Vagina (tissue), 2 donors: ENCODE measurements at places on chromosomes 4 and X.

DNA sequence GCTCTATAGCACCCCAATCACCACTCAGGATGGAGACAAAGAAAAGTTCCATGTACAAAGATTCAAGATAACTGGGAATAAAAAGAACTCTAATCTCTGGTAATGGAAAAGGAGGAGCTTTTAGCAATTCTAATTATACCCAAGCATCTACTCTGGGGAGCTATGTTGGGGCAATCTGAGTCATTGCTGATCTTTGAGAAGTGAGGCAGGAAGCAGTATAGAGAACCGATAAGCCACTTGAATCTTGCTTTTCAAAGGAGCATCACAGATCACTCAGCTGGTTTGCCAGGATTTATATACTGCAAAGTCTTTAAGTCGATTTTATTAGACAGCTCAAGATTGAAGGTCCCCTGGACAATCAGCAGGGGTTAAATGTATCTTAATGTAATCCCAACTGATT lies 220.0 kb downstream of the ENOX2 start:
- no peak for DNase-seq

- DNase-seq = no peak
Measured at GRCh38 chr4:77819404-77819842, 255 bp upstream of the CNOT6L start.

DNA sequence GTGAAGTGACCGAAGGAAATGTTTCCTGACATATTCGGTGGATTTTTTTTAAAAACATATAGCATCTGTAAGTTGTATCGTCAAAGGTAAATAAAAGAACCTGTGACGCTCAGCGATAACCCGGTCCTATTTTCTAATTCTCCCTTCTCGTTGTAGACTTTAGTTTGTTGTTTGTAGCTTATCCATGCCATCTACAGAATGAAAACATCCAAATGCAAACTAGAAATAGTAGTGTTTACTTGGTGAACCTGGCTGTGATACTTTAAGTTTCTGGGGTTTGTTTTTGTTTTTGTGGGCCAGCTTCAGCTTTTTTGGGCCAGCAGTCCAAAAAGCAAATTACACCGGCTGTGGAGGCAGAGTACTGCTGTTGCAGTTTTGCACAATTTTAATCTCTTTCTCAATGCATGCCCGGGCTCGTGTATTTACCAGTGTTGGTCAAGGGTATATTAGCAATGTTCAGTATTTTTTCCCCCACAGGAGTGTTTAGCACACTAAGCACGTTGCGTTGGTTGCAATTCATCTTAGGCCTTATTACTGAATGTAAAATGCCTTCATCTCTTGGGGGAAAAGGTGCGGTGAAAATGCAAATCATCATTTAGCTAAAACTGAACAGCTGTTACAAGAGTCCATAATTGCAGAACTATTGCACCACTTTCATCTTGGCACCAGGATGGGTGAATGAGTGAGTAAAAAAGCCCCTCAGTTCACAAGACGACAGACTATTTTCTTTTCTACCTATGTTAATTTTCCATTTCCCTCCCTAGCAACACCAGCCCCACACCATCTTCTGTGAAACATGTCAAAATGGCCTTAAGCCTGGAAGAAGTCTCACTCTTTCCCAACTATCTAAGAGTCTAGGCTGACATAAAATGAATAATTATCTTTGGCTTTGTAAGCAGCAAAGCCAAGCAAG lies 1.7 kb upstream of the CNOT6L start:
- DNase-seq = no peak

GRCh38 chr4:87053176-87053658 lies 118.4 kb downstream of the AFF1 start:
- no peak for DNase-seq

DNA sequence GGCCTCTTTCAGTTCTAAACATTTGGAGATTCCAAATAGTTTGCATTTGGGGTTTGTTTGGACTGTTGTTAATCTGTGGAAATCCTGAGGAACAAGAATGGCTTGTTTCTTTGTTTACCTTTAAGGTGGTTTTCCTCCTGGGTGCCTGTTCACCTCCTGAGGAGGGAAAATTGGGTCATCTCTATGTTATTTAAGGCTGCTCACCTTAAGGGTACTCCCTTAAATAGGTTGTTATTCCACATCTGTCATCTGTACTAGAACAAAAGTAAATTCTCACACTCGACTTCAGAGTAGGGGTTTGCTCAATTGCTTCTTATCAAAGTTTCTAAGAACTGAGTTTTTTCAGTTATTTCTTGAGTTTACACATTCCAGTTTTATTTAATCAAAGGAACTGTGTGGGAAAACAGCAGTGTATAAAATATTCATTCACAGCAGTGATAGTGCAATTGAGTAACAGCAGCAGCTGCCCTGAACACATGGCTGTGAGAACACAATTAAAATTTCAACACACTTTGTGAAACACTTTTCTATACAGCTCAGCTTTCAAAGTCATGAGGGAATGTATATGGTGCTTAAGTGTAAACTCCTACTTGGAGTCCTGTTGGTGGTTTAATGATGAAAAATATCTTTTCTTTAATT lies 238.5 kb upstream of the PGRMC2 start:
- DNase-seq = no peak

DNA sequence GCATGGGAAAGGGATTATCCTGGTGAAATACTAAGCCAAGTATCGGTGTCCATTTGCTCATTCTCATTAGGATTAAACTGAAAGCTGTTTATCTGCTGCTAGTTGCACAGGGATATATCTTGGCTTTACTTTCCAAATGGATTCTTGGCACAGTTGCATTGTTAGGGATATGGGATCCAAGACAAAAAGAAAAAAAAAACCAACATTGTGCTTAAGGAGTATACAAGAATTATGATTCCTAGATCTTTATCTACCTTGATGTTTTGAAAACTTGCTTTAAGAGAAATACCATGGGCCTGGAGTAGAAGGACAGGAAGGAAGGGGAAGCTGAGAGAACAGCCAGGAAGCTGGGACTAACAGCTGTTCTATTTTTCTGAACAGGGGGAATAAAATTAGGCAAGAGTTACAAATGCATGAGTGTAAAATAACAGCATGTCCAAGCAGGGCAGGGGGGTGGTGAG lies 107.6 kb downstream of the ATXN3L start:
- DNase-seq = no peak

- DNase-seq = no peak
Measured at GRCh38 chrX:138930583-138930945, 219.0 kb upstream of the FGF13 start.

DNA sequence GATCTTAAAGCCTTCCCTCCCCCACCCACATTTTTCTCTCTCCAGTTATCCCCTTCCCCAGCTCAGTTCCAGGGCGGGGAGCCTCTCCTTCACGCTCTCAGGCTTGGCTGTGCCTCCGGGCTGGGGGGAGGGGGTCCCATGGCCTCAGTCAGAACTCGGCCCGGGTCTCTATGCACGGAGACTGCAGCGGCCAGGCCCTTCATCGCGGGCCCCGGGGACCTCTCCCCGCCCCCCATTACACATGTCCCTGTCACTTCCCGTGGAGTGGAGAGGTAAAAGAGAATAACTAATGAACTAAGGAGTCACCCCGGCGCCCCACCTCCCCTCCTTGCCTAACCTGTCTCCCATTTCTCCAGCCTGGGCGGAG lies 838 bp upstream of the PRICKLE3 start:
- no peak for DNase-seq

DNA sequence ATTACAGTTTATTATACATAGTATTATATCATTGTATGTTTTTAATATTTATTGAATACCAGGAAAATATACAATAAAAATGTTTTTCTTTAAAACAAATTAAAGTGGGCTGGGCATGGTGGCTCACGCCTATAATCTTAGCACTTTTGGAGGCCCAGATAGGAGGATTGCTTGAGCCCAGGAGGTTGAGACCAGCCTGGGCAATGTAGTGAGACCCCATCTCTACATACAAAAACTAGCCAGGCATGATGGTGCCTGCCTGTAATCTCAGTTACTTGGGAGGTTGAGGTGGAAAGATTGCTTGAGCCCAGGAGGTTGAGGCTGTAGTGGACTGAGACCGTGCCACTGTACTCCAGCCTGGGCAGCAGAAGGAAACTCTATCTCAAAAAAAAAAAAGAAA lies 38.3 kb upstream of the PDS5A start:
- no peak for DNase-seq

DNA sequence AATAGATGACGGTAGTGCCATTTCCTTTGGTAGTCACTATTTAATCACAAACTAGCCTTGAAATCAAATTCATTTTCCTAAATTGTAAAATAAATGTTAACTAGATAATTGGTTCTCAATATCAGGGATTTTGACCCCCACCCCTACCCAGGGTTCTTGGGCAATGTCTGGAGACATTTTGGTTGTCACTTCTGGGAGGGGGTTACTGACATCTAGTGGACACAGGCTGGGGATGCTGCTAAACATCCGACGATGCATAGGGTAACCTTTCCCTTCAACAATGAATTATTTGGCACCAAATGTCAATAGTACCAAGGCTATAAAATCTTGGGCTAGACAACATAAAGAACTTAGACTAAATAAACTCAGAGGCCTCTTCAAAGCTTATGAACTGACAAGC lies 285.8 kb upstream of the TRPC5 start:
- no peak for DNase-seq

DNA sequence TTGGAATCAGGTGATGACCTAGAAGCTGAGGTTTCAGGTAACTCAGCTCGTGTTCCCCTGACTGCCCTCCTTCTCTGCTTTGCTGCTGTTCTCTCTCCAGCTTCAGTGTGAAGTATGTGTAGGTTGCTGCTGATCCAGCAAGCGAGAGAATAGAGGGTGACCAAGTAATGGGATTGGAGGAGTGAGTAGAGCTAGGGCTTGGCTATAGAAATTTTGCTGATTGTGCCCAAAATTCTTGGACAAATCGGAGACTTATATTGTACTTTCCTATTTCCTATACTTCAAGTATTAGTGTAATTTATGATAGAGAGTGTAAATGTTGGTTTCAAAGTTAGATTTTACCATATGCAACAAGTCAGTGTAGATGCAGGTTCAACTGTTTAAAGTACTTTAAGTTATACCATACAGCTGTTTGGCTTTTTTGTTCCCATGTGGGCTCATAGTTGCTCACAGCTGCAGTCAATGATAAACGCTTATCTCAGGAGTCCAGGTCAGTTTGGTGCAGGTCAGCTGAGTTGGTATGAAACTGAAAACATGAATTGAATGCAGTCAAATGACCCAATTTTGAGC lies 48.0 kb downstream of the RAPGEF2 start:
- no peak for DNase-seq

DNA sequence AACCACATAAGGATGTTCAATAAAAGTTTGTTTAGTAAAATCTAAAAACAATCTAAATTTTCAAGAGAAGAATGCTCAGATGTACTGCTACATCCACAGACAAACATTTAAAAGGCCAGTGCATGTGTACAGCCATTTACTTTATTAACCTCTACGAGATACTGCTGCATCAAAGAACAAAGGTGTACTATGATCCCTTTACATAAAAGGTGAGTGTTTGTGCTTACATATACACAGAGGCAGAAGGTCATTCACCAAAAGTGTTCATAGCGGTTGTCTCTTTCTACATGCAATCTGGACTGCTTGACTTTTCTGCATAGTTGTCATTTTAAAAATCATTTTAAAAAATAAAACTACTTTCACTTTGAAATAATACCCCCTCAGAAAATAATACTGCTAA lies 81.7 kb downstream of the AFAP1 start:
- DNase-seq = no peak

- no peak for DNase-seq
Measured at GRCh38 chrX:109614951-109615350, 10.0 kb downstream of the KCNE5 start.

- DNase-seq = no peak
Measured at GRCh38 chr4:95102162-95102790, 344.5 kb downstream of the BMPR1B start.

DNA sequence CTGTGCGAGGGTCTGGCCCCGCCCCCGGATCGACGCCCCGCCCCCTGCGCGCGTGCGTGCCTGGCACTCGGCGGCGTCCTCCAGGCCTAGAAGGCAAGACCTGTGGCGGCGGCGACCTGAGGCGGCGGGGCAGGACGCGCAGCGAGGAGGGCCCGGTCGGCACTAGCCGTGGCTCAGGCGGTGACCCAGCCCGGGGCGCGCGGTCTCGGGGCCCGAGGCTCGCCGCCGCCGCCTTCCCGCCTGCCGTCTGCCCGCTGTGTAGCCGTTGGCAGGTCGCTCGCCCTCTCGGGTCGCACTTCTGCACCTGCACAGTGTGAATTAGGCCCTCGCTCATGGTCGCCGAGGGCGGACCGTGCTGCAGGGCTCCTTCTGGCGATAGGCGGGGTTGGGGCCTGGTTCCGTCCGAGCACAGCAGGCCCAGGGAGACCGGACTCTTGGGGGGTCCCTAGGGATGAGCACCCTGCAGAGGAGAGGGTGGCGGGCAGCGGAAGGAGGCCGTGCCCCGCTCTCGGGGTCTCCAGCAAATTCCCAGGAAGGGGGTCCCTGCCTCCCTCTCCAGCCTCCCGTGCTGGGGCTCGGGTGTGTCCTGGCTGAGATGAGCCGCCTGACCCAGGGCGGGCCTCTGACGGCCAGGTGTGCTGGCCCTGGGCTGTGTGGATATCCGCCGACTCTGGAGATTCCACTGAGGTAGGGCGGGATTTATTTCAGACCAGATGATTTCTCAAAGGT lies 557 bp upstream of the FAM53A start:
- no peak for DNase-seq

DNA sequence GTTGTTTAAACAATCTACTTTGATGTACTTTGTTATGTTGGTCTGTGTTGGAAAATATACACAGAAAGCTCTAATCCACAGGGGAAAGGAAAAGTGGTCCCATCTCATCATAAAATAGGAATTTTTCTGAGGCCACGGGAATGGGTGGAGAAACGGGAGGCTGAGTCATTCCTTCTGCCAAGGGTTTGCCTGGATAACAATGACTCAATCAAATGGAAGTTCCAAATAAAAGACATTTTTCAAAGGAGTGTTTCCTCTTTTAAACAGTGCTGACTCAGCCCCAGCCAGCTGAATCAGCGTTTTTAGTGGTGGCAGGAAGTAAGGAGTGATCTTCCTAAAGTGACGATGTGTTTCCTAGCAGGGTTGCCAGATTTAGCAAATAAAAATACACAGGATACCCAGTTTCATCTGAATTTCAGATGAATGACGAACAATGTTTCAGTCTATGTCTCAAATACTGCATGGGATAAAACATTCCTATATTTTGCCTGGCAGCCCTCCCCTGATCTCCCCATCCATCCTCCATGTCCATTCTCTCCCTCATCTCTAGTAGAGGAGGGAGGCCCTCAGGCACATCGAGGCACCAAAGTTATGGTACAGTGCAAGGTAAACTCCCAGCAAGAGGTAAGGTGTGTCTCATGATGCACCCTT lies 345.4 kb upstream of the GATB start:
- no peak for DNase-seq

DNA sequence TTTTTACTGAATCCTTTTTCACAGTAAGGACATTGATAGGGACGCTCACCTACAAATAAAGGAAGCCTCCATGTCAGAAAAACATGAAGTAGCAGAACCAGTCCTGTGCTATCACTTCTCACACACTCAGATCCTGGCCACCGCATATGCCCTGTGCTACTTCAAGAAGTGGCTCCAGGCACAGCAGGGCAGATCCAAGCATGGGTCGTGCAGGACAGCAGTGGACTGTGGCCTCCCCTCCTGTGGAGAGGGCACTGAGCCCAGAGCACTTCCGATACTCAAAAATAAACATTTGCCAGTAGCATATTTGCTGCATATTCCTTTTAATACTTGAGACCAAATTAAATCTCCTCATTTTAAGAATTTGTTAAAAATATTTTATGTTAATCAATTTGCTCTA lies 167.9 kb downstream of the PRDM5 start:
- DNase-seq = no peak

GRCh38 chrX:136260776-136261175 lies 9.6 kb upstream of the MAP7D3 start:
- DNase-seq = no peak

GRCh38 chr4:141548791-141549190 lies 87.6 kb upstream of the IL15 start:
- DNase-seq = no peak

GRCh38 chr4:187302457-187303150 lies 578.9 kb upstream of the FAT1 start:
- no peak for DNase-seq
